ENCODE measurements at places on chromosomes 7 and 10.
A peak's percentile ranks its signal among the peaks of the same experiment; 100 is the strongest.

DNA sequence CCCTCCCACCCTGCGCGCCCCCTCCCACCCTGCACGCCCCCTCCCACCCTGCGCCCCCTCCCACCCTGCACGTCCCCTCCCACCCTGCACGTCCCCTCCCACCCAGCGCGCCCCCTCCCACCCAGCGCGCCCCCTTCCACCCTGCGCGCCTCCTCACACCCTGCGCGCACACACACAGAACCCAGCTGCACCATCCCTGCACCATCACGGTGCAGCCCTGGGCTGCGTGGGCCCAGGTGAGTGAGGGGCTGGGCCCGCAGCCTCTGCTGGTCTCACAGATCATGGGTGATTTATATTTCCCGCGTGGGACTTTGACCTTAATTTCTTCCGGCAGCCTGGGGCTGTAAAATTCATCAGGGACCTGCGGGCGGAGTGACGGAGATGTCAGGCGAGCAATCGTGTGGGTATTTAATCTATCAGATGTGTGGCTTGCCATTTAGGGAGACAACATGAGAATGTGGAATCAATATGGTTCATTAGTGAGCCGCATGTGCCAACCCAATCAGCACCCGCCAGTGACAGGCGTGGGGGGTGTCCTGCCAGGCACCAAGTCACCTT, 57.7 kb downstream of the C10orf105 start:
- no peak for DNase-seq

DNA sequence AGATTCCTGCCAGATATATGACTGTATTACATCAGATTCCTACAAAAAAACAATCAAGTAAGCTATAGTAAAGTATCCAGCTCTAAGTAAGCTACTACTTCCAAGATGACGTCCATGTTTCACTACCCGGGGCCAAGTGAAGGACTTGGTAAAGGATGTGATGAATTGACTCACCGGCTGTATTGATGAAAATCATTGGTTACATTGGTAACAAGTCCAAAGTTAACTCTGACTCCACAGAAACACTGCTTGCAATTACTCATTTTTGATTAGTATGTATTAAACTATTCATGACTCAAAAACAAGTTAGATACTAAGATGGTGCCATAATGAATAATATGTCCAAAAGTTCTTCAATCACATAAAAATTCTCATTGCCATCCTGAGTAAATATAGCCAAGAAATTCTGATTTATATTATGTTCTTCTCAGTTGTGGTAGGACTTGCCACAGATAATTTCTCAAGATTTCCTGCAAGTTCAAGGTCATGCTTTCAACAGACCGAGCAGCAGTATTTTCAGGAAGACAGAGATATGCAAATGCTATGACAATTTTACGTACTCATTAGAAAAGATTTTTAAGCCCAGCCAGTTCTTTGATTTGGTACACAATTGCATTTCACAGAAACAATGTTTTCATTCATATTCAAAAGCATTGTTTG, 12.6 kb upstream of the DNAJC1 start:
- DNase-seq: no peak

GRCh38 chr10:71696628-71697326, 22.8 kb downstream of the C10orf105 start:
- peak; percentile 48 for DNase-seq

DNA sequence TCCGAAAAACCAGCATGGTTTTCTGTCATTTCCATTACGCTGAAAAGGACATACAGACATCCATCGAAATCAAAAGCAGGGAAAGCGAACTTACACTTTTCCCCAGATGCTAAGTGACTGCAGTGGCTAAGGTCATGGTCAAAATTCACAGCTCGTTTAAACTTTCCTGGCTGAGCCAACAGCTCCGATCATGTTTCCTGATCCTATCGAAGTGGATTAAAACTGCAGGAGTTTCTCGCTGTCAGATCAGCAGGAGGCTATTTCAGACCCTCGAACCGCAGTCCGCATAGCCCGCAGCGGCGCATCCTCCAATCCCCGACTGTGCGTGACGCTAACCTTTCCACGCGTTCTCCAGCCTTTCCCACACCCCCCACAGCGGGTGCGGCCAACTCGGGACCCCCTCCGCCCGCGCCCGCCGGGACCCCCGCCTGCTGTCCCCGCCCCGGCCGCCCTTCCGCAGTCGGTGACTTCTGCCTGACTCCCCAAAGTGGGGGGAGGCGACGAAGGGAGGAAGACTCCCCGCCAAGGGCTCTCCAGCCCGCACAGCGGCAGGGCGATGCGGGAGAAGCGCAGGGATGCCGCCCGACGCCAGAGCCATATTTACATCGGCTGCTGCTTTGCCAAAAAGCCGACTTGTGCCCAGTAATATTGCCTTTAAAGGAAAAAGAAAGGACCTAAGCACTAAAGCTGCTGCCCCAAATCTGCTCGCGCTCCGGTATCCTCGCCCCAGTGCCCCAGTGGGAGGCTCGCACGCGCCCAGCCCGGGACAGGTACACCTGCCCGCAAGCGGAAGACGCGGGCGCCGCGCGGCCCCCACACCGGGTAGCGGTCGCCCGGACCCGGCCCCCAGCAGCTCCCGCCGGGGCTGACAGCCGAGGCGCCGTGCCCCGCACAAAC, 1.2 kb downstream of the PIP4K2A start:
- DNase-seq: peak; percentile 29

GRCh38 chr10:51000976-51001375, 73.3 kb upstream of the PRKG1 start:
- DNase-seq: no peak
